ENCODE measurements at places on chromosomes 6 and 20. TPM values are rescaled to one million over a fixed set of nuclear protein-coding genes. Genes with fewer than 3 reads are reported as not detected.
A peak's percentile ranks its signal among the peaks of the same experiment; 100 is the strongest.

The CCM2L gene
- total RNA-seq, result 12.1 TPM

DNA sequence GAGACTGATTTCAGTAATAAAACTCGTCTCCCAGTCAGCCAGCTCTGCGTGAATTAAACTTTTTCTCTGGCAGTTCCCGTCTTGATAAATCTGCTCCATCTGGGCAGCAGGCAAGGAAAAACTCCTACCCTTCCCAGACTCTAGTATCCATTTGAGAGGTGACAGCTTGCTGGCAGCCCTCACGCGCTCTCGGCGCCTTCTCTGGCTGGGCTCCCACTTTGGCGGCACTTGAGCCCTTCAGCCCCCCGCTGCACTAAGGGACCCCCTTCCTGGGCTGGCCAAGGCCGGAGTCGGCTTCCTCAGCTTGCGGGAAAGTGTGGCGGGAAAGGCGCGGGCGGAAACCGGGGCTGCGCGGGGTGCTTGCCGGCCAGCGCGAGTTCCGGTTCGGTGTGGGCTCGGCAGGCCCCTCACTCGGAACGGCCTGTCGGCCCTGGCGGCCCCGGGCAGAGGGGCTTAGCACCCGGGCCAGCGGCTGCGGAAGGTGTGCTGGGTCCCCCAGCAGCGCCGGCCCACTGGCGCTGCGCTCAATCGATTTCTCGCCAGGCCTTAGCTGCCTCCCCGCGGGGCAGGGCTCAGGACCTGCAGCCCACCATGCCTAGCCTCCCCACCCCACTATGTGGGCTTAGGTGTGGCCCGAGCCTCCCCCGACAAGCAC, 21.8 kb upstream of the GMPR start:
- H3K4me3 ChIP-seq, result peak overlapping the region; percentile 45
- H3K4me1 ChIP-seq, result peaks cover 19% of the 10 kb centered on the region
- no peak overlapping the region for H3K27ac ChIP-seq
- no peaks in the 10 kb centered on the region for H3K27me3 ChIP-seq
- no peaks in the 10 kb centered on the region for H3K36me3 ChIP-seq

GRCh38 chr6:150766201-150766997, 99.1 kb upstream of the MTHFD1L start:
- H3K27ac ChIP-seq, result no peak overlapping the region
- DNase-seq, result no peak
- no peaks in the 10 kb centered on the region for H3K36me3 ChIP-seq
- H3K27me3 ChIP-seq, result no peaks in the 10 kb centered on the region

GRCh38 chr6:15252195-15252594, 6.3 kb downstream of the JARID2 start:
- no peak overlapping the region for H3K27ac ChIP-seq
- H3K4me1 ChIP-seq, result peaks cover 62% of the 10 kb centered on the region
- H3K4me3 ChIP-seq, result no peak overlapping the region
- no peak for DNase-seq
- H3K36me3 ChIP-seq, result no peaks in the 10 kb centered on the region
- no peaks in the 10 kb centered on the region for H3K27me3 ChIP-seq

The SLC22A7 gene
- total RNA-seq, result not detected

DNA sequence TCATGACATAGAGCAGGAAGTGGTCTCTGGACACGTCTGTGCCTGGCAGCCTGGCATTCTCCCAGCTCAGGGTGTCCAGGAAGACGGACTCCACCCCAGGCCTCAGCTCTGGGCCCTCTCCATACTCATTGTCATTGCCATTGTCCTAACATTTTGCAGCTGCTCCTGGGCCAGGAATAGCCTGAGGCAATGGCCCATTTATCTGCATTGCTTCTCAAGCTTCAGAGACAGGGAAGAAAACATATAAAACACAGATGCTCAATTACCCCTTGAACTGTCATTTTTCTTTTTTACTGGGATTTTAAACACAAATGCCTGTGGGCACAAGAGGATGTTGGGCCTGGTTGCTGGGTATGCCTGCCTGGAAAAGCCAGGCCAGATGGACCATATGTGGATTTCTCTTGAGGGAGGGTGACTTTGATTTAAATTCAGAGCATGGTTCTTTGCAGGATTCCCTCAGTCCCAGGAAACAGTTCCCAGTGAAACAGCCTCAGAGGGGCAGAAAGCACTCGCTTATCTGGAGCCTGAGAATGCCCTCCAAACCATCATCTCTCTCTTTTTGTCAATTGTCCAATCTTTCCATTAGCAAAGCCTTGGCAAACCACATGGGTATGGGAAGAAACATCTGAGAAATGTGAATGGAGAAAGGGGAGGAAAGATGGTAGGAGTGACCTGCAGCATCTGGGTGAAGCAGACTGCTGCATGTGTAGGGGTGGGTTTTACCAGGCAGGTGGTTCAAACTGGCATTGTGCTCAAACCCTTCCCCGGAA, 17.9 kb downstream of the LAMP5 start:
- H3K27ac ChIP-seq, result no peak overlapping the region
- no peaks in the 10 kb centered on the region for H3K27me3 ChIP-seq
- no peak overlapping the region for H3K4me3 ChIP-seq
- peak; percentile 17 for DNase-seq
- no peaks in the 10 kb centered on the region for H3K36me3 ChIP-seq
